ENCODE measurements at places on chromosomes 3 and 15.

GRCh38 chr3:122092460-122093165 is 37.5 kb downstream of the CD86 start:
- DNase-seq = no peak

GRCh38 chr15:41507820-41508290 is 5.8 kb downstream of the LTK start:
- DNase-seq = no peak

GRCh38 chr15:51390966-51391422 is 49.5 kb downstream of the GLDN start:
- DNase-seq = no peak

DNA sequence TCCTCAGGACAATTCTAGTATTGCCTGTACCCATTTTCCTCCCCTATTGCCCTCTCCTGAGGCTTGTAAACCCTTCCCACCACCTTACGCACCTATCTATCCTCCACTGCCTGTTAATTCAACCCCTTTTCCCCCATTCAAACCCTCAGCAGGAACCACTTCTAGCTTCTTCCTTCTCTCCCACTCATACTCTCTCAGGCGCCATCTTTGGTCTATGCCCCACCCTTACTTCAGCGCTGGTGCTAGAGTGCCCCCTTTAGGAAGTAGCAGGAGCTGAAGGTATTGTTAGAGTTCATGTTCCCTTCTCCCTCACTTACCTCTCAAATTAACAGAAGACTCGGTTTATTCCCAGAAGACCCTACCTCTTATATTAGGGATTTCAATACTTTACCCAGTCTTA is 121.8 kb upstream of the NLGN1 start:
- no peak for DNase-seq

GRCh38 chr15:90529371-90530249 is at the start of gene CRTC3:
TSS of gene CRTC3 (plus strand) at chr15:90529923. CDS start at chr15:90530072, 149 bp downstream.
- peak; percentile 29 for DNase-seq

- DNase-seq = peak; percentile 57
Observed at GRCh38 chr15:75029378-75030022, 6.1 kb downstream of the PPCDC start.

GRCh38 chr3:179531576-179531975 is 31.1 kb upstream of the ACTL6A start:
- DNase-seq = no peak

GRCh38 chr15:68374168-68374745 is 57.7 kb downstream of the ITGA11 start:
- DNase-seq = no peak

GRCh38 chr15:77076323-77076915 is 5.5 kb upstream of the TSPAN3 start:
- no peak for DNase-seq

DNA sequence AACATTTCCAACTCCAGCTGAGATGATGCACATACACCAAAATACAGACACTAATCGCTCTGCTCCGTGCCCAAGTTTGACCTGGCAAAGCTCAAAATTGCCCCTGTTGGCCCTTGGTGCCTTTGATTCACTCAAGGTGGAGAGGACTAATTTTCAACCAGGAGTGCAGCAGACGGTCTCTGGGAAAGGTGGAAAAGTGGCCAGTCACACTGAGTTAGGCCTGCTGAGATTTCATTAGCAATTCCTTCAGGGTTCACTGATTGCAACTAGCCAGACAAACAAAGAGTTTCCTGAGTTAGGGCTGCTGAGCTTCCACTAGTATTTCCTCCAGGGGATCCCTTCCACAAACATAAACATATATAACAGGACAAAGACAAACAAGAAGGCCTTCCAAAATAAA is 28.7 kb upstream of the LHFPL4 start:
- no peak for DNase-seq

DNA sequence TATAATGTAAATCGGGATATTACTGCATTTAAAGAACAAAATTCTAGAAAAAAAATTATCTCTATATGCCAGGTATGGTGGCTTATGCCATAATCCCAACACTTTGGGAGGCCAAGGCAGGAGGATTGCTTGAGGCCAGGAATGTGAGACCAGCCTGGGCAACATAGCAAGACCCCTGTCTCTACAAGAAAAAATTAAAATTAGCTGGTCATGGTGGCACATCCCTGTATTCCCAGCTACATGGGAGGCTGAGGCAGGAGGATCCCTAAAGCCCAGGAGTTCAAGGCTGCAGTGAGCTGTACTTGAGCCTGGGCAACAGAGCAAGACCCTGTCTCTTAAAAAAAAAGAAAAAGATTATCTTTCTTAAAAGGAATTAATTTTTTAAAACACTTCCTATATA is 12.8 kb downstream of the SENP7 start:
- no peak for DNase-seq

DNA sequence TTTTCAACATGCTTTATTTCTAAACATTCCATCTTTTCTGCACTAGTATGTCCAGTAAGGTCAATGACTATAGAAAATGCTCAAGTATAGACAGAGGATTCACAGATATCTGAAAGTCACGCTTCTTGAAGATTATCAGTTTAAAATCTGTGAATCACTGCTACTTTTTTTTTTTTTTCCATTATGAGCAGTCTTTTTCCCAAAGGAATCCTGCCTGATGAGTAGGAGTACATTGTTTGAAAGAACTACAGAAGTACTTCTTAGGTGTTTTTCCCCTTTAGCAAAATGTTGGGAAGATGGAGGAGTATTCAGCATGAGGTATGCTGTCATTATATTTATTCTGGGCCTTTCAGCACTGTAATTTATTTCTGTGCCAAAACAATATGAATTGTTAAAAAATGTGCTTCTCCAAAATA is 266.2 kb downstream of the NLGN1 start:
- DNase-seq = peak; percentile 45

GRCh38 chr15:92430069-92430440 is 36.4 kb downstream of the ST8SIA2 start:
- DNase-seq = no peak

- no peak for DNase-seq
Observed at GRCh38 chr15:58224068-58224467, 85.9 kb downstream of the AQP9 start.
